ENCODE measurements at places on chromosomes 3 and 15. TPM values are rescaled to one million over a fixed set of nuclear protein-coding genes. Genes with fewer than 3 reads are reported as not detected.

Gene PLSCR5
- total RNA-seq, result not detected

Gene TXNRD3
- 15.3 TPM for total RNA-seq

Gene TMOD2
- total RNA-seq, result 241 TPM

Gene MYLK
- total RNA-seq, result 15.1 TPM

Gene RBMS3
- 19.8 TPM for total RNA-seq

Gene GABRR3
- not detected for total RNA-seq

- no peak for DNase-seq
Measured at GRCh38 chr15:29677871-29678461, 144.3 kb downstream of the TJP1 start.

DNA sequence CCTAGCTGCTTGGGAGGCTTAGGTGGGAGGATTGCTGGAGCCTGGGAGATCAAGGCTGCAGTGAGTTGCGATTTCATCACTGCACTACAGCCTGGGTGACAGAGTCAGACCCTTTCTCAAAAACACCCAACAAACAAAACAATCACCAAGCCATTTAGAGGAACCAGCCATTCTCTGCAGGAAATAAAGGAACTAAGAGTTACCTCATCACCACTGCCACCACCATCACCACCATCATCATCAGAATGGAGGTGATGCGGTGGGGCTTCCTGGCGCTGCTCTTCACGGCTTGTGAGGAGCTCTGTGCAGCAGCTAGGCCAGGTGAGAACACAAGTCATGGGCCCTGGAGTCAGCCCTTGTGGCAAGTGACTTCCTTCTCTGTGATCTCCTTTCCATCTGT is 37.7 kb upstream of the KLHL25 start:
- no peak for DNase-seq

GRCh38 chr3:10420745-10421475 is 84.5 kb downstream of the ATP2B2 start:
- no peak for DNase-seq

DNA sequence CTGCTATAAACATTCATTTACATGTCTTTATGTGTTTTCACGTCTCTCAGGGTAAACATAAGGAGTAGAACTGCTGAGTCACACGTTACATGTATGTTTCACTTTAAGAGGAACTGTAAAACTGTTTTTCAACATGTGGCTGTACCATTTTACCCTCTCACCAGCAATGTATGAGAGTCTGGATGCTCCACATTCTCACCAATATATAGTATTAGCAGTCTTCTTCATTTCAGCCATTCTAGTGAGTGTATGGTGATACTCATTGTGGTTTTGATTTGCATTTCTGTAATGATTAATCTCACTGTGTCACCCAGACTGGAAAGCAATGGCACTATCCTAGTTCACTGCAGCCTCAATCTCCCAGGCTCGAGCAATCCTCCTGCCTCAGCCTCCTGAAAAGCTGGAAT is 37.1 kb downstream of the PHC3 start:
- DNase-seq, result no peak

GRCh38 chr3:58526515-58526957 is 10.5 kb downstream of the ACOX2 start:
- no peak for DNase-seq

DNA sequence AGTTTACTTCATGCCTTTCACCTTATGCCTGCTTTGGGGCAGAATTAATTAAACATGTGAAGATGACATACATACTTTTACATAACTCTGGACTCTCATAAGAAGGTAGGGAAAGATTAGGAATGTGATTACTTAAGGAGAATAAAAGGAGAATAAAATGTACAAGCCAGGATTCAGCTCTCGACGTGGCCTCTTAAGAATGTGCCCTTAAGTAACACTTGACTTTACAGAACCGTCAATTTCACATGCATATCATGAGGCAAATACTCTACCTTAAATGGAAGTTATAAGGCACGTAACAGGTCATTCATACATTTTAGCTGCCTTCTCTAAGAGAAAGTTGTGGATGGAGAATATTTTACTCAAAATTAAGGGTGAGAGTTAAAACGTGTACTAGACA is 263.7 kb upstream of the LMCD1 start:
- DNase-seq, result no peak

GRCh38 chr3:154510780-154511179 is 80.8 kb upstream of the GPR149 start:
- no peak for DNase-seq

DNA sequence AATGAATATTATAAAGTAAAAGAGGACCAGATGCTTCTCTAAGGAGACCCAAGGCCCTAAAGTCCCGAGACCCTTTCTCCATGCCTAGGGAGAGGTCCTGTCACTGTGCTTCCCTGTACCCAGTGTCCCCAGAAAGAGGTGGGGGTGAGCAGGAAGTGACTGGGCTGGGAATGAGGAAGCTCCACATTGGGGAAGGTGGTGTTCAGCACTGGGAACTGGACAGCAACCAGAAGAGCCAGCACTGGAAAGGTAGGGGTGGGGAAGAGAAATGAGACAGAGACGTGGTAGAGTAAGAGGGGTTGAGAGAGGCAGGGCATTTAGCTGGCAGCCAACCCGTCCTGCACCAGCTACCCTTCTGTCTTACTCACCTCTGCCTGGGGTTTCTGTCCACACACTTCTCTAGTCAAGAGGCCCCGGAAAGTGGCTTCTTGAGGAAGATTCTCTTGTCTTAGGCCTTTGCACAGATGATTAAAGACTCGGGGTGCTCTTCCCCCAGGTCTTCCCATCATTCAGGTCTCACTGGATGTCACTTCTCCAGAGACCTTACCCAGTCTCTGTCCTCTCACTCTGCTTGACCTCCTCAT is 12.2 kb downstream of the RRP9 start:
- no peak for DNase-seq

DNA sequence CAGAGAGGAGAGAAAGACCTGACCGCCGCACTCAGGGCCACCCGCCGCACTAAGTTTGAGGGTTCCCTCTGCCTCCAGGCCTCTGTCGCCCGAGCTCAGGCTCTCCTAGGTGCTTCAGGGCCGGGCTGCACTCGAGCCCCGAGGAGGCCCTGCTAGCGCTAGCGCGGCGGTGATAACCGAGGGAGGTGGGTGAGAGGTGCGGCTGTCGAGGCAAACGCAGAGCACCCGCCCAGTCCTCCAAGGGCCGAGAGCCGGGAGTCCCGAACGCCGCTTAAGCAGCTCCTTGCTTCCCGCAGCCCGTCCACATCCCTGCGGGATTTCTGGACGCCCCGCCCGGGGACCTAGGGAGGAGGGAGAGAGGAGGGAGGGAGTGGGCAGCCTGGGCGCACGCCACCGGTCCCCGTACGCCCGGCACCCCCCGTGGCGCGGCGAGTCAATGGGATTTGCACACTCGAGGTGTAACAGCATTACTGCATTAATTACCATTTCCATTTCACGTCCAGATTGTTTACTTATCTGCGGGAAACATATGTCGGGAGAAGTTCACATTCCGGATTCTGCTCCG is 6.8 kb downstream of the SOX14 start:
- no peak for DNase-seq

- no peak for DNase-seq
Measured at GRCh38 chr15:72994534-72995177, 57.6 kb upstream of the NEO1 start.

- DNase-seq, result no peak
Measured at GRCh38 chr15:96392380-96393208, 62.1 kb downstream of the NR2F2 start.

- DNase-seq, result no peak
Measured at GRCh38 chr15:65638681-65639089, 16.9 kb downstream of the SLC24A1 start.

DNA sequence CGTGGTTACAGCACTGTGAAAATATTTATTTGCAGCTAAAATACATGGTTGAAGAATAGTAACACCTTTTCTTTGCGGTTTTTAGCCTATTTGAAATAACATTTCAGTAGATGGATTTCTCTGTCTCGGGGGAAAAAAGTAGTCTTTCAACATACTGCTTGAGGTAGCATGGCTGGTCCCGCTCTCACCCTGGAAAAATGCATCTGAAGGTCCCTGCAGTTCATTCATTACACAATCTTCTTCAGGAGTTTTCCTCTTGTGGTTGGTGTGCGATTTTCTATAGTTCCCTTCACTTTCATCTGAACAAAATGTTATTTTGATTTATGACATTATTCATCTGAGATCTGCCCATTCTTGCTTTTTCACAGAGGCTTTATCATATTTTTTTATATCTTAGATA is 75.9 kb downstream of the STRIT1 start:
- no peak for DNase-seq

- DNase-seq, result no peak
Measured at GRCh38 chr15:48432688-48433087, 101.5 kb downstream of the DUT start.

DNA sequence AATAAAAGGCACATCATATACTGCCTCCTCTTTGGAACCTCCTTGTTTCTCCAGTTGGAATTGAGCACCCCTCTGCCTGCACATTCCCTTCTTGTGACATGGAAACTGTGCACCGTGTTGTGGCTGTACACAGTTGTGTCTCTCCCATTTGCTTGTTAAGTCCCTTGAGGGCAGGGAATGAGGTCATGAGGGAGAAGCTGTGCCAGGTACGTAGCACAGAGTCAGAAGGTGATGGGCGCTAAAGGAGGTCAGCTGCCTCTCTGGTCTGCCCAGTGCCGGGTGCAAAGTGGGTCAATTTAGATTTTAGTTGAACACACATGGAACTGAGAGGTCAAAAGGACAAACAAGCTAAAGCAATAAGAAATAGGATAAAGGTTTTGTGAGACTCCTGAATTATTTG is 124.4 kb downstream of the FAM43A start:
- no peak for DNase-seq

DNA sequence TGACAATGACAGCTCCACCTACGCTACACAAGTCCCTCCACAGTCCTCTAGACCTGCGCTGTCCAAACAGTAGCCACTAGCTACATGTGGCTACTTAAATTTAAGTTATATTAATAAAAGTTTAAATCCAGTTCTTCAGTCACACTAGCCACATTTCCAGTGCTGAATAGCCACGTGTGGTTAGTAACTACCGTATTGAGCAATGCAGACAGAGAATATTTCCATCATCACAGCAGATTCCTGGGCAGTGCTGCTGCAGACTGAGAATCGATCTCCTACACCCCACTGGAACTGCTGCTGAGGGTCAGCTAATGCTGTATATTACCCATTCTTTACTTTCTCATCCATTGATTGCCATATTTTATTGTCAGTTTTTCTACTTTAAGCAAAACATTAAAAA is 40.9 kb downstream of the HDC start:
- DNase-seq, result no peak

DNA sequence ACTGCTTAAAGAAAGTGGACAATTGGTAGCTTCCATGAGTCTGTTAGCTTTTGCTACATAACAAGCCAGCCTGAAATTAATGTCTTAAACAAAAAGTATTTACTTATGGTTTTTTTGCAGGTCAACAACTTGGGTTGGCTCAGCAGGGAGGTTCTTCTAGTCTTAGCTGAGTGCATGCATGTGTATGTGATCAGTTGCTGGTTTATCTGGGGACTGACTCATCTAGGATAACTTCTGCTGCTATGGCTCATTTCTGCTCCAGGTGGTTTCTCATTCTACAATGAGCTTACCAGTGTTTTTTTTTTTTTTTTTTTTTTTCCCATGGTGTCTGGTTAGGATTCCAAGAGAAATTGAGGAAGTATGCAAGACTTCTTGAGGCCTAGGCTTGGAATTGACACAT is 244.7 kb downstream of the NSUN3 start:
- DNase-seq, result no peak

DNA sequence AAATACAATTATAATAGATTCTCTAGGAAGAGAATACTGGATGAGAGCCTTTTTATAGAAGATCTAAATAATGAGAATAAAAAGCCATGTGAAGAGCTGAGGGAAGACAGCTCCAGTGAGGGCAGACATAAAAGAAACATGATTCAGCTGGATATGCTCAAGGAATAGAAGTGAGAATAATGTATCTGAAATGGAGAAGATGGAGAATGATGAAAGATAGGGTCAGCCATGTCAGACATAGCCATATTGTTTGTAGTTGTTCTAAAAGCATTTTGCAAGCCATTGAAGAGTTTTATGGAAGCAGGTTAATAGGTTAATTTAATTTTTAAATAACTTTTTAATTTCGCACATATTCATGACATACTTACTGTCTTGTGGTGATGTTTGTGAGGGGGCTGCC is 713.5 kb upstream of the ARPP21 start:
- DNase-seq, result no peak

GRCh38 chr3:131772269-131773026 is 262.4 kb downstream of the CPNE4 start:
- DNase-seq, result no peak

DNA sequence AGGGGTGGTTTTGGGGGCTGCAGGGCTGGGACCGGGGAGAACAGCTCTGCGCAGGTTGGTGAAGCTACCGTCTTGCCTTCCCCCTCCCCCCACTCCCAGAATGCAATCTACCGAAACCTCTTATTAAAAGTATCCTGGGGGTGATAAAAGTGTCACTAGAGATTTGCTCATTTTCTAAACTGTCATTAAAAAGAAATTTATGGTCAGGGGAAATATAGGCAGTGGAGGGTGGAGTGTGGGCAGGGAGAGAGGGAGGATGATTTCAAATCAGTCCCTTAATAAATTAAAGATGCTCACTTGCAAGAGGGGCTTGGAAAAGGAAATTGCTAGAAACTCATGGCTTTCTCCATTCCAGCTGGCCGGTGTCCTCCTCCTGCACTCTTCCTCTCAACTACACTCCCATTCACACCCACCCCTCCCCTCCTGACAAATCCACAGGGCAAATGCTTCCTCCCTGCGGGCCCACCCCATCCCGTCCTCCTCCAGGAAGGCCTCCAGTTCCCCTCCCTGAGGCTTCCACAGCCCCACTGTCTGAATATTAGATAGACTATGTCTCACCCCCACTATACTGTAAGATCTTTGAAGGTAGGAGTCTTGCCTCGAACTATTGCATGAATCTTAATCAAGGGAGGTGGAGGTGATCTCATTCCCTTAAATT is 83.9 kb downstream of the TLE3 start:
- DNase-seq, result no peak

- no peak for DNase-seq
Measured at GRCh38 chr3:12729051-12729651, 29.9 kb downstream of the TMEM40 start.

DNA sequence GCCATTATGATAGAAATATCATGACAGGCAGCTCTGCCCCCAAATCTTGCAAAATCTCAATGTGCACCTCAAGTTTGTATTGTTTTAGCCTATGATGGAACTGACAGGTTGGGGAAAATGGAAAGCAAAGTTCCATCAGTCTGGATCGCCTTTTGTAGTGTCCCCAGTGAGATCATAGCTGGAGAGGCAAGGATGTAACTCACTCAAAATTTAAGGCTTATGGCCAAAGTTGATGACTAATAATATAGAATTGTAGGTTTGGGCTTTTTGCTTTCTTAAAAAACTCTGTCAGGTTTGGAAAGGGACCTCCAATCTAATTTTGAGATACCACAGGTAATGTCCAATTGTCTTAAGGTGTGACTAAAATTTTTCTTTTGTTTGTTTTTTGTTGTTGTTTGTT is 1.4 kb upstream of the ACP3 start:
- DNase-seq, result no peak

GRCh38 chr3:141112686-141113297 is 61.6 kb downstream of the SPSB4 start:
- DNase-seq, result no peak

- no peak for DNase-seq
Measured at GRCh38 chr15:70197945-70198361, 100.2 kb upstream of the TLE3 start.

All from occipital lobe (tissue), 3 donors.